AG04449 (cell line): ENCODE measurements at places on chromosomes 12 and 14.
A peak's percentile ranks its signal among the peaks of the same experiment; 100 is the strongest.

DNA sequence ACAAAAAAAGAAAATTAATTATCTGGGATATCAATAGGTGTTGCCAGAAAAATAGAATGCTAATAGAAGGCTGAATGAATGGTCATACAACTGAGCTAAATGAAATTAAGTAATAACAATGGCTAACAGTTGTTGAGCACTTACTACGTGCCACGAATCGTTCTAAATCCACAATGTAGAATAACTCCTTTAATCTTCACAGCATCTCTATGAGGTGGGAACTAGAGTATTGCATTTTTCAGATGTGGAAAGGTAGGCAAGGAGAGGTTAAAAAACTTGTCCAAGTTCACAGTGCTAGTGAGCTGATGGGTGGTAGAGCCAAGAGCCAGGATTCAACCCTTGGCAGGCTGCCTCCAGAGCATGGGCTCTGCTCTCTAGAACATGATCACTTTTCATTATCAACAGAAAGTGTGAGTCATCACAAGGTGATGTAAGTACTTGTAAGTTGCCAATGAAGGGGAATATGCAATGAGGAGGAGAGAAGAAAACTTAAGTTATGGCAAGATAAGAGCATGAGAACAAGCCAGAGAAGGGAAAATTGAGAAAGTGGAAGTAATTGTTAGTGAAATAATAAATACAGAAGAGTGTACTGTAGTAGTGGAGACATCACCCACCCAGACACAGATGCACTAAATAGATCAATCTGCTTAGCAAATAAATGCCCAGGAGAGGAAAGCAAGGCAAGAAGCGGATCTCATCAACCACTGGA is 122.1 kb downstream of the PRKD1 start:
- peak; percentile 71 for DNase-seq

GRCh38 chr14:88911809-88912208 is 87.4 kb downstream of the TTC8 start:
- no peak for DNase-seq

DNA sequence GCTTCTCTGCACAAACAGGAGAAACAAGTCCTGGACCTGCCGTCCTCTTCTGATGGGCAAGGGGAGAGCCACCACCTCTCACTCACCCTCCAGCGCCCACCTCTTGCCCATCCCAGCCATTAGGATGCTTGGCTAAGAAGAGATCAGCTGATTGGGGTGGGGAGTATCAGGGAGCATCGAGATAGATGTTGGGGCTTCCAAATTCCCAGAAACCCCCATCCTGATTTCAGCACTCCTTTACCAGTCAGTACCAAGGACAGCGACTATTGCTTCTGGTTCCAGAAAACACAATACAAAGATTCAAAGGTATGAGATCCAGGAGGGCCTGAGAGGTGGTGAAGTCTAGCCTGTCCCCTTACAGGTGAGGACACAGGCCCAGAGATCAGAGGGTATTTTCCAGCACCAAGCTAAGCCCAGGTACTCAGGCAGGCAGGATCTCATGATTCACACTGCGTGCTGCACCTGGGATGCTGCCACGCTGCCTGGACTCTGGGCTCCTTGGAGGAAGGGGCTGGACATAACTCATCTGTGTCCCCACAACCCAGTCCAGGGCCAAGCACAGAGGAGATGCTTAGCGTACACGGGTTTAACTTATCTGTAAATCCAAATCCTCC is 76.6 kb downstream of the TUNAR start:
- no peak for DNase-seq

DNA sequence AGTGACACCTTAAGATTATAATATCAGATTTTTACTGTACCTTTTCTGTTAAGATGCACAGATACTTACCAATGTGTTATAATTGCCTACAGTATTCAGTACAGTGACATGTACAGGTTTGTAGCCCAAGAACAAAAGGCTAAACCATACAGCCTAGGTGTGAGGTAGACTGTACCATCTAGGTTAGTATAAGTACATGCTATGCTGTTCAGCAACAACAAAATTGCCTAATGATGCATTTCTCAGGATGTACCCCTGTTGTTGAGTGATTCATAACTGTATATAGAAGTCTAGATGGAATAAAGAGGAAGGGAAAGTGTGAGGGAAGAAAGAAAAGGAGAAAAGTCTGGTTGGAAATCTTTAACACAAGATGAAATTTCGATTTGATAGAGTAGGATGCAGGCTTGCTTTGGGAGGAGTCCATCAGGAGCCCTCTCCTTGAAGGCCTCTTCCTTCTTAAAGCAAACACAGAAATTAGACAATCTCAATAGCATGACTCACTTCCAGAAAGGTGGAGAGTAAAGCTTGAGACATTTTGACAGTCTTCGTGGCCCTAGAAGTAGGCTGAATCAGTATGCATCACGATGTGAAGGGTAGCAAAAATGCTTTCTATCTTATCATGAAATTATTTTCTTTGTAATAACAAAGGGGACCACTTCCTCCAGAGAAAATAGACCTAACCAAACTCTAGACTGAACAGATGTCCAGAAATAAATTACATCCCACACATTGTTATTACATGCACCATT is 191.5 kb downstream of the SYT1 start:
- DNase-seq = no peak

GRCh38 chr14:53411125-53411524 is 258.0 kb upstream of the DDHD1 start:
- no peak for DNase-seq

DNA sequence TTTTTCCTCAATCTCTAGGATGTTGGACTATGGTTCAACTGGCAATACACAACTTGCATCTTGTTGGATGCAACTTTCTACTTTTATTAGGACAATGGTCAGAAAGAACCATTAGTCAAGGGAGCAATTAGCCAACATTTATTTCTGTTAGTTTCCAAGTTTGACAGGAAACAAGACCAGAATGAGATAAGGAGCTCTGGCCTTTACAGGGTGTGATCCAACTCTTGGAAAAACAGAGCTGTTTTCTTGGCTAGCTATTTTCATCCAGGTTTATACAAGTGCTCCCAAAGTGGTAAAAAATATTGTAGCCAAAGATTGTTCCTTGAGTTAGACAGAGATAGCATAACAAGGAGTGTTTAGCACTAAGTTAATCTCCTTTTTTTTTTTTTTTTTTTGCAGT is 3.9 kb upstream of the SYNE2 start:
- DNase-seq = no peak

DNA sequence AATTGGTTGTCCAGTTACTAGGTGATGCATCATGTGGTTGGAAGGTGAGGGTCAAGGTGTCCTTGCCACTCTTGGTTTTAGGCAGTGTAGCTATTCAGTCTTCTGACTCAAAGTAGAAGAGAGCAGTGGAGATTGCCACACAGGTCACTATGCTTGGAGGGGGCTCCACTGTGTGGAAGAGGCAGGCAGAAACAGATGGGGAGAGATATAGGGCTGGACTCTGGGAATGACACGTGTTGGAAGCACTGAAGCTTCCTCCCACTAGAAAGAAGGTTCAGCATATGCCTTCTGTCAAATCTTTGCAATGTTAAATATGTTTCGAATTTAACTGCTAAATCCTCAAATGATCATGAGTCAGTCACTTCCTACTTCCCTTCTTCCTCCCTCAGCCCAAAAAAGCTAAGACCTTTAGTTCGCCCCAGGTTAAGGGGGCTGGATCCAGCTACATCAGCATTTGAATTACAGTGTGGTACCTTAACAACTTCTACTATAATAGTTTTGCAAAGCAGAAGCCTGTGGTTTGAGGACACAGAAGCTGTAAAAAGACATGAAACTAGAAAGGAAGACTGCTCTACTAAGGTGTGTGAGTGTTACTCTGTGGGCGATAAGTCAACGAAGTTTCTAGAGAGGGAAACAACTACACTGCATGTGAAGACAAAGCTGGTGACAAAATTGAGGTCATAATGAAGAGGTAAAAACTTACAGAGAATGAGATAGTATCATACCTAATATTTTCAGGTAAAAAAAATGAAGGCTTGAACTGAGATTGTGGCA is 228.0 kb downstream of the NELL2 start:
- no peak for DNase-seq

DNA sequence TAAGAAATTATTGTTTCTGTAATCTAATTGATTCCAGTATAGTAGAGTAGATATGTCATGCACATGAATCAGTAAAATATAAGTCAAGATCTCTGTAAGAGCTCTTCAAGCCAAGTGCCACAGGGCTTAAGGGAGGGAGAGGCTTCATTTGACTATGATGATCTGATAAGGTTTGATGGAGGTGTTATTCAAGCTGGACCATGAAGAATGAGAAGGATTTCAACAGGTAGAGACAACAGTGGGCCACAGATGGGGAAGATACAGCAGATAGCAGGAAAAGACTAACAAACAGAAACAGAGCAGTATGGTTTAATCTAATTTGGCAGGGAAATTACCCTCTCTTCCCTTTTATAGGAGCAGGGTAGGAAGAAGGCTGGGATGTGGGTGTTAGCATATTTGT is 40.6 kb upstream of the FKBP4 start:
- DNase-seq = no peak

GRCh38 chr12:13152281-13152680 is 44.2 kb upstream of the EMP1 start:
- no peak for DNase-seq

DNA sequence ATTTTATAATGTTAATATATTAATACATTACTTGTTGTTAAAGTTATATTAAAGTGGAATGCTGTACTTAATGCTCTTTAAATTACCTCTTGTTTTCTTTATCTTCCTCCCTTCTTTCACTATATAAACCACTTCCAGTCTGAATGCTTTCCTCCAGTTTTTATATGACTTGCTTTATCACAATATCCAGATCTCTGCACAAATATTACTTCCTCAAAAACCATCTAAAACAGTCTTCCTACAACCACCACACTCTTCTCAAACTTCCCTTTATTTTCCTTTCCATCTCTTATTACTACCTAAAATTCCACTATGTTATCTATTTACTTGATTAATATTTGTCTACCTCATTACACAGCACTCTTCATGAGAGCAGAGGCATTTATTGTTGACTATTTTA is 956.6 kb downstream of the LRFN5 start:
- no peak for DNase-seq

GRCh38 chr14:102696332-102696731 is 80.9 kb upstream of the TRAF3 start:
- DNase-seq = no peak

DNA sequence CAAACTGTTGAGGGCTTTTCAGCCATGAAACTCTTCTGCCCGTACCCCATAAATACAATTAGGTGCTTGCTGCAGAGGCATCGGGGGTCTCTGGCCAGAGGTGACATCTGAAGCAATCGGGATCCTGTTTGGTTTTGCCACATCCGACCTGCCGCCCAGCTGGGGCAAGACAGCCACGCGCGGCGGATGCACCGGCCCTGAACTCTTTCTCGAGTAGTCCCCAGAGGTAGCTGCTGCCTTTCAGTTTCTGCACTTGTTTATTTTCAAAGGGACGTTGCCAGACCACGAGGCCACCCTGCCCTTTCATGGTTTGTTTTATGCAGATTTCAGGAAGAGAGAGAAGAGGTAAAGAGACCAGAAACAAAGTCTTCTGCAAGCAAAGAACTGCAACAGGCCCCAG is 10.6 kb upstream of the MLXIP start:
- no peak for DNase-seq

- no peak for DNase-seq
Measured at GRCh38 chr12:67982164-67982563, 7.1 kb upstream of the IFNG-AS1 start.

DNA sequence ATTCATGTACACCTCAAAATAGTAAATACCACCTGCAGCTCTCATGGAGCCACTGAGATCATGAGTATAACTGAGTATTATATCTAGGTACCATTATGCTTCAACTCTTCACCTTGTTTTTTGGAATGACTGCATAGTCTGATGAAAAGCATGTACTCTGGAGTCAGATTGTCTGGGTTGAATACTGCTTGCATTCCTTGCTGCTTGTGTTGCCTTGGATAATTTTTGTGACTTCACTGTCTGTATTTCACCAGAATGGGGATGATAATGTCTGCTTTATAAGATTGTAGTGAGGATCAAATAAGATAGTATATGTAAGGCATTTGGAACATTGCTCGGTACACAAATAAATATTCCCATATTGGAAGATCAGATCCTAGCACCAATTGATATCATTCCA is 54.2 kb downstream of the SUSD6 start:
- DNase-seq = no peak

- no peak for DNase-seq
Measured at GRCh38 chr12:78977304-78977867, 112.8 kb downstream of the SYT1 start.

GRCh38 chr12:38154096-38155019 is 162.2 kb upstream of the ALG10B start:
- no peak for DNase-seq

- no peak for DNase-seq
Measured at GRCh38 chr12:92019491-92020277, 126.0 kb downstream of the BTG1 start.

GRCh38 chr12:46150735-46151134 is 118.1 kb downstream of the SLC38A1 start:
- DNase-seq = no peak
